ENCODE measurements at places on chromosomes 16 and 17.

- no peak for DNase-seq
These were observed 3.0 kb downstream of the BTBD17 start for GRCh38 chr17:74358697-74359096.

GRCh38 chr16:80875616-80876015 lies 71.2 kb upstream of the CDYL2 start:
- no peak for DNase-seq

DNA sequence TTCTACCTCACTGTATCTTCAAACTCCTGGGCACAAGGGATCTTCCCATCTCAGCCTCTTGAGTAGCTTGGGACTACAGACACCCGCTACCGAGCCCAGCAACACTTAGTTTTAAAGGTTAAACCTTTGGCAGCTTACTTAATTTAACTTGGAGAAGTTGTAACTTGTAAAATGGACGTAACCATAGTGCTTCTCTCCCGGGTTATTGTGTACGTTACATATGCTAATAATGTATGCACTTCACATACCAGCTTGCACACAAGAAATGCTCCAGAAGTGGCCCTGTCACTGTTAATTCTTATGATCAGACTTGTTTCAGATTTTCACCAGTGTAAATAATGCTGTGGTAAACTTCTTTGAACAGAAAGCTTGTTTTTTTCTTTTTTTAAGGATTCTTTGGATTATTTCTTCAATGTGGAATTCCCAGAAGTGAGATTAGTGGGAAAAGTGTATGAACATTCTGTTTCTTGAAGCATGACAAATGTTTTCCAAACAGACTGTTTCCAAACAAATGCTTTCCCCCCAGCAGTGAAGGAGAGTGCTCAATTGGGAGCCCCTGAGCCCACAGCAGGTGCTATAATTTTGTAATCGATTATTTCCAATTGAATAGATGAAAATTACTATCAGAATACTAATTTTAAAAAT lies 61.5 kb downstream of the EPN2 start:
- no peak for DNase-seq

GRCh38 chr17:17191346-17191792 lies 14.8 kb downstream of the PLD6 start:
- DNase-seq: no peak

- no peak for DNase-seq
These were observed 14.5 kb upstream of the TNFRSF13B start for GRCh38 chr17:16986391-16986790.

DNA sequence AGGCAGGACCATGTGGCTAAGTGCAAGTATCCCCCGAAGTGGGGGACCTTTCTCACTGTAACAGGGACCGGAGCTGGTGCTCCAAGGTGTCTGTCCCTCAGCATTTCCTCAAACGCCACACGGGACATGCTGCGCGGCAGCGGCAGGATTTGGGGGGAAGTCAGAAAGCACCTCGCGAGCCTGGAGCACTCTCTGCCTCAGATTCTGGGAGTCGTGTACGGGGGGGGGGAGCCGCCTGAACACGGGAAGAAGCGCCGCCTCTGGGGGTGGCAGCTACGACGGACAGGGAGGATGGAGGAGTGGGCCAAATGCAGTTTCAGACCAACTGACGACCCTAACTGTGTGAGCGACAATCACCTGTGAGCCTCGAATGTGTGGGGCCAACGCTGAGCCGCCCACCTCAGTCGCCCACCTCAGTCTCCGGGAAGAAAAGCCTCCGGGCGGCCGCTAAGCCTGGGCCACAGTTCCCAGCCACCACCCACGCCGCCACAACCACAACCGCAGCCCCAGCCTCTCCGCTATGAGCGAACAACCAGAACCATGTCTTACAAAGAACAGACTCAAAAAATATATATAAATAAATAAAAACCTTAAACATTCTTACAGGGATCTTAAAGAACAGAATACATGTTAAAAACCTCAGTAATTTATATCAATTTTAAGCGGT lies 8.8 kb upstream of the TRAP1 start:
- DNase-seq: no peak

- no peak for DNase-seq
These were observed 185.9 kb downstream of the C16orf95 start for GRCh38 chr16:87131061-87131995.

DNA sequence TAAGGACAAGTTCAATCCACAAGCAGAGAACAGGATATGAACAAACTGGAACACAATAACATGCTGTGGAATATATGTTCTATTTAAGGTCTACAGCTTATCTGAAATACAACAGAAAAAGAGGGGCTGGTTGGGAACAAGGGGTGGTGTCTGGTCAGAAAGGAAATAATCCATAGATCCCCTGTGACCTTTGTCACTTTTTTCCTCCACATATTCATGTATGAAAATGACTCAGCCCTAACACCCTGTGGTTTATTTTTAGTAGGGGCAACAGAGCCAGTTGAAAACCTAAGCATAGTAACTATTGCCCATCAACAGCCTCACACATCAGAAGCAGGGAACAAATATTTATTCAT lies 12.3 kb upstream of the SPAG9 start:
- DNase-seq: no peak

- no peak for DNase-seq
These were observed 30.5 kb downstream of the PLCG2 start for GRCh38 chr16:81809567-81809966.

DNA sequence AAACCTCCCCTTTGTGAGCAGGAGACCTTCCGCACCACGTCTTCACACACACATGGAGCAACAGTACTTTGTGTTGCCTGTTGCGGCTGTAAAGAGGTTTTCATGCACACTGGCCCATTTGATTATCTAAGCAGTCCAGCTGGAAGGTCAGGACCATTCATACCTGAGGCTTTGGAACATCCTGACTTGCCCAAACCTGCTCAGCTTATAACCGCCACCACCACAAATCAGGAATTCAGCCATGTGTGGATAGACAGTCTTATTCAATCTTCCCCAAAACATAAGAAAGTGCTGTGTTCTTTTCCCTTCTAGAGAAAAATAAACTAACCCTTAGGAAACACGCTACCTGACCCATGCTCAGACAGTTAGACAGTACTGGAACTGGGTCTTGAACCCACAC lies 81.6 kb upstream of the XYLT1 start:
- DNase-seq: no peak

GRCh38 chr17:41018541-41018940 lies 8.5 kb downstream of the KRTAP1-5 start:
- DNase-seq: no peak

GRCh38 chr17:31535581-31535981 lies 144.1 kb downstream of the RAB11FIP4 start:
- DNase-seq: no peak

DNA sequence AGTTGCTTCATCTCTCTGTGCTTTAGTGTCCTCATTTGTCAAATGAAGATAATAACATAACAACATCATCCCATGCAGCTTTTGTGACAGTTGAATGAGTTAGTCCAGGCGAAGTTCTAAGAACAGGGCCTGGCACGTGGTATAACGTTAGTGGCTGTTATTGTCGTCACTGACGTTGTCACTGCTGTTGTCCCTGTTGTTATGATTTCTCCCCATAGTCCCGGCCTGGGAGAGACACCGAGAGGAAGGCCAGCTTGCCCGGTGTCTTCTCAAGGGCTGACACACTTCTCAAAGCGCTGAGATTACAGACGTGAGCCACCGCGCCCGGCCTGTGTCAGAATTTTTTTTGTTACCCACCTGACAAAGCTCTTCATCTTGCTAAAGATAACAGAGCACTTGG lies 29.9 kb downstream of the ABR start:
- DNase-seq: no peak

GRCh38 chr17:22459331-22459952 lies 767.1 kb downstream of the KCNJ18 start:
- no peak for DNase-seq

DNA sequence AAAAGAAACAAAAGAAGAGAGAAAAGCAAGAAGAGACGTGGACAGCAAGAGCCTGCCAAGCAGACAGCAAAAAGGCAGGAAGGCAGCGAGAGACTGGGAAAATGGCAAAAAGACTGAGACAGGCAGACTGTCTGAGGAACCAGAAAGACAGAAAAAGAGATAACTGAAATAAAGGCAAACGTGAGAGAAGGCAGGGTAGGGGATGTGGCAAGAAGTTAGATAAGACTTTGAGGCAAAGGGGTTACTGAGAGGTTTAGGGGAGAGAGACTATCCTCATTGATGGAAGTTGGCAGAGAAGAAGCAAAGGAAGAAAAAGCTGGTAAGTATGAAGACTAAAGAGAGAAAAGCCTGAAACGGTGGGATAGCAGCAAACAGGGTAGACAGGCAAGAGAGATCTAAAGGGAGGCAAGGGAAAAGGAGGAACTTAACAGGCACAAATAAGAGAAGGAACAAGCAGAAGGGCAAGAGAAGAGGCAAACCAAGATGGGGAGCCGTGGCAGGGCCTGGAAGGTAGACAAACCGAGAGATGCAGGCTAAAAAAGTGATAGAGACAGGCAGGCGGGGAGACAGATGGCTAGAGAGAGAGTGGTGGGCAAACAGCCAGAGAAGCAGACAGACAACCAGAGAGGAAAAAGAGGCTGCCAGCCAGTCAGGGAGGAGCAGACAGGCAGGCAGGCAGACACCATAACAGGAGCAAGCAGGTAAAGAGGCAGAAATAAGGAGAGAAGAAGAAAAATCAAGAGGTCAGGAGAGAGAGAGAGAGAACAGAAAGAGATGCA lies 7.1 kb upstream of the CHD3 start:
- DNase-seq: no peak

DNA sequence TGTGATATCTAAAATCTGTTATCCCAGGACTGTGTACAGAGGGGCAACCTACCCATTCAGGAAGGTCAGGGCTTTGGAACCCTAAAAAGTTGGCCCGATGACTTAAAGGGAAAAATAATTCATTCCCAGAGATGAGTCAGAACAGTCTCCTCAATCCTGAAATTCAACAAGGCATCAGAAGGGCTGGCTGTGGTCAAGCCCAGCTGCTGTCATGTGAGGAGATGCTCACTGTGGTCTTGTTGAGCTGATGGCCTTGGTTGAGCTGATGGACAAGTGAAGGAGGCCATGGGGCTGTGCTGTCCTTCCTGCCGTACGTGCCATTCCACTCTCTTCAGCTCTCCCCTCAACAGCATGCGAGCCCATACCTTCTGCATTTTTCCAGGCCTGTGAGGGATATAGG lies 20.9 kb upstream of the DRG2 start:
- DNase-seq: no peak
